ENCODE measurements at places on chromosomes 7 and 10. TPM values are rescaled to one million over a fixed set of nuclear protein-coding genes. Genes with fewer than 3 reads are reported as not detected.

Gene WASL
- total RNA-seq = 26.3 TPM

Gene WASHC2A
- 44.7 TPM for total RNA-seq

Gene AGAP9
- 5.3 TPM for total RNA-seq

Gene PTTG1IP2
- total RNA-seq = not detected

Gene SH3PXD2A
- 8.8 TPM for total RNA-seq

Gene CALHM3
- total RNA-seq = not detected

All from thoracic aorta endothelial cell (primary cell).